CD4-positive, alpha-beta T cell treated with Interferon alpha-2 for 1 hour (primary cell): ENCODE measurements at places on chromosomes 2 and 18.

DNA sequence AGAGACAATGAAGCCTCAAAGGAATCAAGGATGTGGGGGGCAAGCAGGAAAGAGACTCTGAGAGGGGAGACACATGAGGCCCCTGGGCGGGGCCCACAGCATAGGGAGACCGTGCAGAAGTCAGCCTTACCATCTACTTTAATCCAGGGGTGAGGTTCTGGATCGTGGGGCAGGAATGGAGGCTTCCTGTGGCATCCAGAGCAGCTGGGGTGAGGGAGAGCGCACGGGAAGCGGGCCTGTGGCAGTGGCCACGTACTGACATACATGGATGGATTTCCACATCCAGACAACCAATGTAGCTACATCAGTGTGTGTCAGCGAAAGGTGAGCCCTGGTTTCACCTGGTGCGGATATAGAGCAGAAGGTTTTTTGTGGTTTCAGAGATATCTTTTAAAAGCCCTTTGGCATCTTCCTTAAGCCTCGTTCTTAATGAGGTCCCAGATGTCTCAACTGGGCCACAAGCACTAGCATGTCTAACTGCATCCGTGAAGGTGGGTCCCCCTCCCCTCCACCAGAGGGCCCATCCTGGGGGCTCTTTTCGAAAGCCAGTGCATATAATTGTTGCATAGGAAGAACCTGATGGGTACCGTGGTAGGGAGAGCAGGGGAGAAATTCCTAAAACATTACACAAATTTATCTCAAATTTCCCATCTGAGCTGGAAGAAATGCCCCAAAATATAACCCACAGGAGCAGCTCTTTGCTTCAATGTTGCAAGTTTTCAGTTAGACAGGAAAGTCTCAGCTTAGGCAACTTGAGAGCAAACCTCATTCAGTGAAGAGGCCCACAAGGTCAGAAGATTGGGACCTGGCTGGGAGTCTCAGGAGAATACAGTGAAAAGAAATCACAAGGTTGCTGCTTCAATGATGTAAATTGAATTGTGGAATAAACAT, 90.9 kb downstream of the SP3 start:
- no peak for DNase-seq

DNA sequence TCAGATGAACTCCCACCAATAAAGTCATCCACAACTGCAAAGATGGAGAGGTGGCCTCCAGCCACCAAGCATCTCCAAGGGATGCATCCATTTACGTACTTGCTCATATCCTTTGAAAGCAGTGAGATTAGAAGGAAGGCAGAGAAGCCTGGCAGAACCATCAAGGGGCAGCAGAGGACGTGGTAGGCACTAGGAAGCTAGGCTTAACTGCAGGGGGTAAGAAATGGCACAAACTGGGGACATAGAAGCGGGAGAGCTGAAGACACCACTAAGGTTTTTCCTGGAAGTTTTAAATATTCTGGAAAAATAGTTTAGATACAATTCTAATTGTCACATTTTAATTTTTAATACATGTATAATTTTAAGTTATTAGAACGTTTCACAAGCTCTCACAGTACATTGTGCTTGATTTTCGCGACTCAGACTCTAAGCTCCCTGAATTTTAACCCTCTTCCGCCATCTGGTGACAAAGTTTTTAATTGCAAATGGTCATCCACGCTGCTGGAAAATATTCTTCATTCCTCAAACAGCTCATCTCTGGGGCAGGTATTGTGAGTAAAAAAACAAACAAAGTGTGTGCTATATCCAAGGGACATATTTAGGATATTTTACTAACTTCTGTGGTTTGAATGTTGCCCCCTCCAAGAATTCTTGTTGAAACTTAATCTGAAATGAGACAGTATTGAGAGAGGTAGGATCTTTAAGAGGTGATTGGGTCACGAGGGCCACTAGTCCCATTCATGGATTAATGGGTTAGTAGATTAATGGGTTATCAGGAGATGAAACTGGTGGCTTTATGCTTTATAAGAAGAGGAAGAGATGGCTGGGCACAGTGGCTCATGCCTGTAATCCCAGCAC, 1.6 kb upstream of the PSTPIP2 start:
- DNase-seq, result peak; percentile 84

GRCh38 chr18:57666818-57667497, 45.3 kb upstream of the NARS1 start:
- peak; percentile 2 for DNase-seq

GRCh38 chr2:27640722-27641245, 11.9 kb downstream of the GPN1 start:
- DNase-seq, result no peak

GRCh38 chr2:190860985-190861680, 19.5 kb upstream of the GLS start:
- DNase-seq, result no peak

GRCh38 chr2:67374949-67375348, 22.2 kb upstream of the ETAA1 start:
- no peak for DNase-seq

DNA sequence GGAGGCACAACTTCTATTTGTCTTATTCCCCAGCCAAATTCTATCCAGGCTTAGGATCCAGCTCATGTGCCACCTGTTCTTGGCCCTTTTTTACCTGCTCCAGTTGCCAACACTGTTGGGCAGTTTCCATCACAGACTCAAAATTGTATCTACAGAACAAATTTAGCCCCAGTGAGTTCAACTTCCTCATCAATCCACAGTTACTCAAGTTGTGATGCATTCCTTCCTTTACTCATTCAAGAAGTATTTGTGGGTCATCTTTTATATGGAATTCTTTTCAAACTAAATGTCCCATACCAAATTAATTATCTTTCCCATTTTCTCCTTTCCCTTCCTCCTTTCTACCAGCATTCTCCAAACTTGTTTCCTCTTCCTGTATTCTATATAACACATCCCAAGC, 12.7 kb upstream of the DDX18 start:
- no peak for DNase-seq

- no peak for DNase-seq
These were observed 55.8 kb upstream of the ALPP start for GRCh38 chr2:232322560-232323327.

GRCh38 chr2:98180456-98180855, 93.5 kb downstream of the VWA3B start:
- no peak for DNase-seq

DNA sequence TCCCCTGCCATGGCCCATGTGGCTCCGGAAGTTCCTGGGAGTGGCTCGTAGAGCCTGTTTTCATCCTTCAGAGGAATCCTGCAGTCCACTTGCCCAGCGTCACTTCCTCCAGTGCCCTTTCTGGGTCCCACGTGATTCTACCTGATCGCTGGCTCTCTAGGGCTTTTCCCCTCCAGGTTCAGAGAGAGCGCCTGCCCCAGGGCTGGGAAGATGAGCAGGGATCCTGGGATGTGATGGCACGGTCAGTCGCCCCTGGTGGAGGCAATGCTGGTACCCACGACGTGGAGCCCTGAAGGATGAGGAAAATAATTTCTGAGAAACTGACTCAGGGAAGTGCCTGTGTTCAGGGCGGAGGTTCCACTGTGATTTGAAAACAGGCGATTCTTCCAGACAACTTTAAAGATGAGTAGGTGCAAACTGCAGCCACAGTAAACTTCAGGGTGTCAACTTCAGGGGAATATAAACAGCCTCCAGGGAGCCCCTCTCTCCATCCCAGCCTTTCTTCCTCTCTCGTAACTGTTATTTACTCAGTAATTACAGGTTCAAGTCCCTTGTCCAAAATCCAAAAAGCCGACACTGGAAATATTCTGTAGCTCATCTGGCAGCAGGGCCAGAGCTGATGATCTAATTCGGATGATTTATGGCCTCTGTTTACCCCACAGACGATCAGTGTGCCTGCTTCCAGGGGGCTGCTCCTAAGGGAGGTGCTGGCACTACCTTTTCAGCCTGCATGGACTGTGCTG, 105.9 kb downstream of the AGAP1 start:
- no peak for DNase-seq

- DNase-seq, result no peak
These were observed 607.5 kb upstream of the REG3G start for GRCh38 chr2:78418021-78418420.

GRCh38 chr18:69935319-69936190, 12.1 kb downstream of the CD226 start:
- peak; percentile 77 for DNase-seq

- DNase-seq, result no peak
These were observed 233.8 kb upstream of the PIK3C3 start for GRCh38 chr18:41721103-41721790.

- DNase-seq, result no peak
These were observed 54.5 kb downstream of the HS1BP3 start for GRCh38 chr2:20596193-20596972.

DNA sequence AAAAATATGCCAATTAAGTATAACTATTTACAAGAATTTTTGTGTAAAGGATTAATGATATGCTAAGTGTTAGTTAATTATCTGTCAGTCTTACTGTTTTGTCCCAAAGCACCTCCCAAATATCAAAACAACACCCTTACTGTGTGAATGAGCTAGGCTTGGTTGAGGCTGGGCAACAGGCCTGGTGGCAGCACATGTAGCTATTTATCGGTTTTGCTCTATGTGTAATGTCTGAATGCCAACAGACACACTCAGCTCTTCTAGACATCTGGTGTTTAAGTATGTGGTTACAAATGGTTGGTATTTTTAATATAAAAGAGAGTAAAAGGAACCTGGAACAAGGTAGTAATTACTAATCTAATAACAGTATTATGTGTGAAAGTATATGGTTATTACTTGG, 175.3 kb downstream of the RAB3GAP1 start:
- no peak for DNase-seq

- no peak for DNase-seq
These were observed 325.3 kb upstream of the TFPI start for GRCh38 chr2:187879491-187879890.

DNA sequence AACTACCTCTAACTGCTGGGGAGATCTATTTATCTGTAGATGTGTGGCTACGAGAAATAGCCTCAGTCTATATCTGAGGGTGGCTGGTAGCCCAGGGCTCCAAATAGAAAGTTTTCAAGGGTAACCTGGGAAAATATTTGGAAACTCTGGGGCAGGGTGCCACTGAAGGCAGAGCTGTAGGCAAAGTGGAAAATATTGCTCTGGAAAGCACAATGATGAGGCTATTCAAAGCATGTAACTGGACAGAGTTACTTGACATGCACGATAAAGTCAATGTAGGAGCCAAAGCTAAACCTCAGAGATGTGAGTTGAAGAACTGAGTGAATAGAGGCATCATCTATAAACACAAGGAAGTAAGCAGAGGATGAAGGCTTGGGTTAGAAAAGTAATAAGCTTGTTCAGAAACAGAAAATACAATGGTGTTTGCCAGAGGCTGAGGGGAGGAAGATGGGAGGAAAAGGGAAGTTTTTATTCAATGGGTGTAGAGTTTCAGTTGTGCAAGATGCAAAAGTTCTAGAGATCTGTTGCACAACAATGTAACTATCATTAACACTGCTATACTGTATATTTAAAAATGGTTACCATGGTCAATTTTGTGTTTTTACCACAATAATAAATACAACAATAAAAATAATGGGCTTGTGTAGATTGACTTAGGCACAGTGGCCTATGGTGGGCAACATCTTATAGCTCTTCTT, 171.6 kb downstream of the MBD2 start:
- no peak for DNase-seq

DNA sequence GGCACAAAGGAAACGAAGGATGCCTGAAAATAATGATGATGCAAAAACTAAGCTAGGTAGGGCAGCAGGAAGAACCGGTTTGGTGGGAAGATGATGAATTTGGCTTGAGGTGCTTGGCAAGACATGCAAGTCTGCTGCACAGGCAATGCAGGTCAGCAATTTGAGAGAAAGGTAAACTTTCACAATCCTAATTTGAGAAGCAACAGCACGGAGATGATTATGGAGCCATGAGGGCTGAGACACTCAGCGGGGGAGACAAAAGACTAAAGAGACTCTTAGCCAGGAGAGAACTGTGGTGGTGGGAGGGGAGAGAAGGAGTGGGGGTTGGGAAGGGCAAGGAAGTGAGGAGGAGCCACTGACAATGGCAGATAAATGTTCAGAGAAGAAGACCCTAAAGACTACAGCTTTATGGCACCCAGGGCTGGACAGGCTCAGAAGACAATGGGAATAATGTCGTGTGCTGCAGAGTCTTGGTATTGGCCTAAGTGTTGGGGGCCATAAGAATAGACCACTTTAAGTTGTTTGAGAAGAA, 19.4 kb upstream of the RNF149 start:
- no peak for DNase-seq

DNA sequence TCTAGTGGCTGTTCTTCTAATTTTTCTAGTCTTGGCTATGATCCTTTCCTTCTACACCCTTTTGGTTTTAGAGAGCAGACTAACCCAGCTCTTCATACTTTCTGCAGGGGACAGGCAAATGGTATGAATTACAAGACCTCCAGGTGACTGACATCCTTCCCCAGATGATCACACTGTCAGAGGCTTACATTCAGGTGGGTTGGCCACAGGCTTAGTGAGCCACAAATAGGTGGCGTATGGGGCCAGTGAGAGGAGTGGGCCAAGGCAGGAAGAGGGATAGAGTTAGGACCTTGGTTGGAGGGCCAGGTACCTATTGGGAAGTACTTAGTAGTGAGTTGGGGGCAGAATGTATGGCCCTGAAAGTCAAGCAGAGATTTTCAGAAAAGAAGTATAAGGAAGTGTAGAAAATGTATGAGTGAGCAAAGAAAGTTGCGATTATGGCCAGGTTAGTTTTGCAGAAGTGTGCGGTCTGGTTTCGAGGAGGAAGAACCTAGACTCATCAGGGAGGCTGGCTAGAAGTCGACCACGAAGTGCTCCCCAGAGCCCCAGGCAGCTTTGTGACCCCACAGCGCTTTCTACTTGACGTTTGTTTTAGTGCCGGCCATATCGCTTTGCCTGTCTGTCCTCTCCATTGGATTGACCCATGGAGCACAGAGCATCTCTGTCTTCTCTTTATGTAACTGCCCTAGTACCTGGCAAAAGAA, 20.0 kb downstream of the SFTPB start:
- no peak for DNase-seq

- no peak for DNase-seq
These were observed 316.2 kb downstream of the GBX2 start for GRCh38 chr2:235851828-235852525.

GRCh38 chr18:7605705-7606104, 38.6 kb downstream of the PTPRM start:
- DNase-seq, result no peak

DNA sequence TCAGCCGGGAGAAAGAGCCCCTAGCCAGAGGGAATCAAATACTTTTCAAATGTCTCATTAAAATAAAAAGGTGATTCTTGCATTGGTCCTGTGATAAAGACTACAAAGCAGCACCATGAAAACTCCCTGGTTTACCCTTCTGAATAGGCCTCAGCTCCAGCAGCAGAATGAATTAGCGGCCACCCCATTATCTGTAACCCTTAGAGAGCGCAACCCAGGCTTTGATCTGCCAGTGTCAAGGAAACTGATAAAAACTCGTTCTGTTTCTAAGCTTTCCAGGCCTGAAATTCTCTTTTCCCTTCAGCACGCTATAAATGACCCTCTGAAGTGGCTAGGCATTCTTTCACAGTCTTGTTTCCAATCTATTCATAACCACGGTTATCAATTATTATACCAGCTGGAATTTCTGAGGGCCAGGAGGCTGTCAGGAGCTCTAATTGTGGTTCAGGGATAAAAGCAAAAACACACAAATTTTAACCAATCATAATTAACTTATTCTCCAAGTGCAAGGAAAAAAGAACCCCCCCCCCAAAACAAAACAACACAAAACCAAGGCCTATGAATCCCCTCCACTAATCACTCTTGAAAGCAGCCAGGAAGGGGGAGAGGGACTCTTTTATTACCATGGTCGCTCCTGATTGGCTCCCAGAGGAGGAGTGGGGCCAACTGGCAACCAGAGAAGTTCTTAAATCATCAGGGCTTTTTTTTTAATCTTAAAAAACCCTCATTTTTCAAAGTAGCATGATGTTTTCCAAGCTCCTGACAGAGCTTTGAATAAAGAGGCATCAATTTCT, 258.9 kb downstream of the CYRIA start:
- DNase-seq, result no peak
